ENCODE measurements at places on chromosomes 2 and 18.

GRCh38 chr18:79986726-79987125 is 1.6 kb downstream of the TXNL4A start:
- DNase-seq, result no peak

DNA sequence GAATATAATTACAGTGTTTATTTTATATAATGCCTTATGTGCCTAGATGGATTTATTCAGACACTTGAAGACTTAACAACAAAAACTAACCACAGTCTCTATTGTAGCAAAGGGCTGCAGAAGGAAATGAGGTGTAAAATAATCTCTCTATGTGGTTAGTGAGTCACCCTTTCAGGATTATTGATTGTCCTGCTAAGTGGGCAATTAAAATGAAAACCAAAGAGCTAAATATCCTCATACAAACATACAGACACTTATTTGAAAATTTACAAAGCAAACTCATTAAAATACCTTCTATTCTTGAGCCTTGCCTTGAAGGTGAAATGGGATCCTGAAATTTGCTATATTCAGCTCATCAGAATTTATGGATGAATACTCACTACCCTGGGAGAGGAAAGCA is 27.7 kb upstream of the DCC start:
- DNase-seq, result no peak

DNA sequence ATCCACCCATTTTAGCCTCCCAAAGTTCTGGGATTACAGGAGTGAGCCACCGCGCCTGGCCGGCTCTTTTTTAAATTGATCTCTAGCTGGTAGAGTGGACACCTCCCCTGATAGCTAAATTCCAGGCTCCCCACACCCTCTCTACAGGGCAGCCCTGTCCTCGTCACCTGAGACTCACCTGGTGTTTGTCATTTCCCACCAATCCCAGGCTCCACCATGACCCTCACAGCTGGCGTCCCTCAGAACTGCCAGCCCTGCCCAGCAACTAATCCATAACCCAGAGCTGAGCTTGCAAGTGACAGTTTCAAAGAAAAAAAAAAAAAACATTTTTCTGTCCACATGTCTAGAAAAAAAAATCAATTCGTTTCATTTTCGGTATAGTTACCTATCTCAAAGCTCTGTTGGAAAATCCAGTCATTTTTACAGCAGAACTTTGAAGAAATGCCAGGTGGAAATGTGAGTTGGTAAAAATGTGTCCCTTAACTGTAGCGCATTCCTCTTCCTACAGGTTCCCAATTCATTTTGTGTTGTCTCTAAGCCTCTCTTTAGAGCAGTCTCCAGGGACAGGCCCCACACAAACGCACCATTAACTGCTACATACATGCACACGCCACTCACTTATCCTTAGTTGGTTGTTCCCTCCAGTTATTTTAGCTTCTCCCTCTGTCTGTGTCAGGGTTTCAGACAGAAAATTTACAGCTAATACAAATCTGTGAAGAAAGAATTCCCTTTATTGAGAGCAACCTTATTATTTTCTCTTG is 294.7 kb downstream of the FBXO15 start:
- no peak for DNase-seq

- DNase-seq, result no peak
These were observed 72.2 kb downstream of the C1QL2 start for GRCh38 chr2:119086327-119086726.

All from left kidney (tissue), 8 donors.